ENCODE measurements at places on chromosomes 12 and 14. TPM values are rescaled to one million over a fixed set of nuclear protein-coding genes. Genes with fewer than 3 reads are reported as not detected.

The LRFN5 gene
- 6.5 TPM for polyA plus RNA-seq

The LLPH gene
- polyA plus RNA-seq, result 25.6 TPM

The SERPINA5 gene
- 3.7 TPM for polyA plus RNA-seq

The KITLG gene
- polyA plus RNA-seq, result 38.8 TPM

The PLCZ1 gene
- 1.1 TPM for polyA plus RNA-seq

The OVCH1 gene
- polyA plus RNA-seq, result not detected

The CIROP gene
- 0.05 TPM for polyA plus RNA-seq

The BEST3 gene
- 0.22 TPM for polyA plus RNA-seq

The RTL1 gene
- polyA plus RNA-seq, result 0.11 TPM

The GLT8D2 gene
- polyA plus RNA-seq, result 29.0 TPM

The TMEM121 gene
- 3.5 TPM for polyA plus RNA-seq

The DAAM1 gene
- 64.3 TPM for polyA plus RNA-seq

The HCAR3 gene
- polyA plus RNA-seq, result 0.10 TPM

The VDR gene
- polyA plus RNA-seq, result 1.9 TPM

The RND1 gene
- 2.5 TPM for polyA plus RNA-seq

The CCDC197 gene
- polyA plus RNA-seq, result not detected

The LGMN gene
- 106 TPM for polyA plus RNA-seq

The LBHD2 gene
- not detected for polyA plus RNA-seq

The AQP6 gene
- 0.45 TPM for polyA plus RNA-seq
